LNCaP clone FGC (cell line): ENCODE measurements at places on chromosomes 5 and 9.

- DNase-seq, result no peak
Measured at GRCh38 chr9:130694205-130694604, 625 bp downstream of the EXOSC2 start.

DNA sequence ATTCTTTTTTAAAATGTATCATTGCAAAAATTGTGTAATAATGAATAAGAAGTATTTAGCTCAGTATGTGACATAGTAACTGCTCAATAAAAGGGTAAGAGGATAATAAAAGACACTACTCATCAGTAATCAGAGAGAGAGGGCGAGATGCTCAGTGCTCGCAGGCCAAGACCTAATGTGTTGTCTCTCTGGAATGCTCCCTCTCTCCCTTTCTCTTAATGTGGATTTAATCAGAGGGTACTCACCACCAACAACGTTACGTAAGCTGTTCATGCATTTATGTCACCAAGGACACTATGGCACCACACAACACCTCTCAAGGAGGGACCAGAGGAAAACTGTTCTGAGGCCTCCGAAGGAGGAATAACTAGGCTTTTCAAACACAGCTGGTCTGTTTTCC is 42.5 kb downstream of the WHRN start:
- no peak for DNase-seq

GRCh38 chr5:176738637-176739250 is 71.6 kb upstream of the UNC5A start:
- no peak for DNase-seq

DNA sequence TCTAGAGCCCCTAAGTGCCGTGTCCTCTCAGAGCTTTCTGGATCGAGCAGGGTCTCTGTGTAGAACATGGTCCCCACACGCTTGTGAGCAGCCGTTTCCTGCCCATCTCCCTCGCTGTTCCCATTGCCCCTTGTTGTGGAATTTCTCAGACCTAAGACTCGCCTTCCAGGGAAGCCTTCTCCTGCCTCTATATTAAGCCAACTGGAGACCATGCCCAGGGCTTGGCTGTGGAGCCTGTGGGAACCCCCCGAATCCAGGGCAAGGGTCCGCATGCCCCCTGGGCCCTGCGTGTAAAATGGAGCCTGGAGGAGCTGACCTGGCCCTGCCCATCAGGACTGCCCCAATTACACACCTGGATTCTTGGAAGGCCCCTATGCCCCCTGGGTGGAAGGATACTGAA is 14.5 kb upstream of the SPATA31E1 start:
- DNase-seq, result no peak

GRCh38 chr5:96861076-96861475 is 15.2 kb upstream of the ERAP2 start:
- no peak for DNase-seq

GRCh38 chr5:52893863-52894262 is 95.3 kb upstream of the ITGA2 start:
- no peak for DNase-seq

DNA sequence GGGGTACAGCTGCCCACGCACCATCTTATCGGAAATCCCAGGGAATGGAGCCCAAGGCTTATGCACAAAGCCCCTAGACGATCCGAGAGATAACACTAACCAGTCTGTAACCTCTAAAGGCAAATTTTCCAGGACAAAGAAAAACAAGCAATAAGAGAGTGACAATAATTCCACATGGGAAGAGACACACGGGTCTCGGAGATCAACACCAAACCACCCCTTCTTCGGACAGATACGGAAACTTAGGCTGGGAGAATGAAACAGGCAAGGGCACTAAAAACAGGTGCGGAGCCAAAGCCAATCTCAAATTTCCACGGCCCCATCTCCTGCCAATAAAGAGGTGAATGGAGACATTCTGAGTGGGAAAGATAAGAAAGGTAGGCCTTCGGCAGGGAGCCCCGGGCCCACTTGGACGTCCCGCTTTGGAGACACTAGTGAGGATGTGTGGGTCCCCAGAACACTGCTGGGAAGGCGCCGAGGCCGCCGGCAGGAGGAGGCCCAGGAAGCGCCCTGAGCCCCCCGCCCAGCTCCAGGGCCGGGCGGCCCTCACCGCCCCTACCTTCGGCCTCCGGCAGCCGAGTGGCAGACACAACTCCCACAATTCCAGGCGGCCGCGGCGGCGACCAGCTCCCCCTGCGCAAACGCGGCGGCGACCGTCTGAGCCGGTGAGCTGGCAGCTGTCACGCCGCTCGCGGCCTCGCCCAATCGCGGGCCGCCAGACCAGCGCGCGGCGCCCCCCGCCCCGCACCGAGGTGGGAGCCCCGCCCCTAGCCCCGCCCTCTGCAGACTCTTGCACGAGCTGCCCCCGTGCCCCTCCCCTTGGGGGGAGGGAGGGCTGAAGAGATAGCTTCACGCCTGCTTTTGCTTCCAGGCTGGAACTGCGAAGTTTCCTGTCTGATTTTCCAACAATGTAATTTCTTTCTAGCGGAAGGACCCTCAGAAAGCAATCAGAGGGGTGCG is at the start of gene SIL1:
SIL1 (minus strand) TSS at position 659 of the 960 bp plus-strand sequence. CDS start 70,525 bp downstream, outside the sequence.
- peak; percentile 84 for DNase-seq

DNA sequence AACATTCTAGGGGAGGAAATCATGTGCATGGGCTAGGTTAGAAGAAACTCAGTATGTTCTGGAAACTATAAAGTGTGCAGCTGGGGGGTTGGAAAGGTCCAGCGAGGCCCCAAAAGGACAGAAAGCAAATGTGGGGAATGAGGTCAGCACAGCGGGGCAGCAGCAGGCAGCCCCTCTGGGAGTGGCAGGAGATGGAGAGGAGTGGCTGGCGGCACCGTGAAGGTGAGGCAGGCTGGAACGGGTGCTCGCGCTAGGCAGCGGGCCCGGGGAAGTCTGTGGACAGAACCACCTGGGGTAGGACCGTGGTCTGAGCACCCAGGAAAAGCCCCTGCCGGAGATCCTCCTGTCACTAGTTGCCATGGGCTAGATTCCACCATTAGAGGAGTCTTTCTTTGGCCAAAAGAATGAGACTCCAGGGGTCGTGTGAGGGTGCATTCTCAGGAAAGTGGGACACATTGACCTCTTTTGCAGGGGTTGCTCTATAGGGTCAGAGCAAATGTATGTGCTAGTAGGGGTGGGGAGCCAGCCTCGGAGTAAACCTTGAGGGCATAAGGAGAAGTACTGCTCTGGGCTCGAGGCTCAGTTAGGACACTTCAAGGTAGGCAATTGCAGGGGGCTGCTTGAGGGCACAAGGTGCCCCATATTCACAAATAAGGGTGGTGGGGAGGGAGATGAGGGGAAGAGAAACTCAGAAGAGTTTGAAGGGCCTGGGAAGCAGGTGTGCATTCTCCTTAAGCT is 61.2 kb downstream of the IL6ST start:
- DNase-seq, result no peak

DNA sequence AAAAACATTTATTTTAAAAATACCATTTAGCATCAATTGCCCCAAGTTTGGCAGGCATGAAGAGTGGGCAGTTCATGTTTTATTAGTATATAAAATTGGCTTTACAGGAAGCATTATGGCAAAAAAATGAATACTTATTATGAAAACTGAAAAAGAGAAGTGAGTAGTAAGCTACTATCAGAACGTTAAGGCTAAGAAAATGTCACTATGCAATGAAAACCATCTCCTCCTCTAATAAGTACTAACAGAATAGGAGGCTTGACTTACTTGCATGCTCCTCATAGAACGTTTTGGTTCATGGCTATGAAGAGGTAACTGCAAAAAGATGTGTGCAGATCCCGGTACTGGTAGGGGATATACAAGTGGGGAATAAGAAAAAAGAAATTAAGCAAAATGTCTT is 23.6 kb downstream of the TICAM2 start:
- DNase-seq, result no peak

DNA sequence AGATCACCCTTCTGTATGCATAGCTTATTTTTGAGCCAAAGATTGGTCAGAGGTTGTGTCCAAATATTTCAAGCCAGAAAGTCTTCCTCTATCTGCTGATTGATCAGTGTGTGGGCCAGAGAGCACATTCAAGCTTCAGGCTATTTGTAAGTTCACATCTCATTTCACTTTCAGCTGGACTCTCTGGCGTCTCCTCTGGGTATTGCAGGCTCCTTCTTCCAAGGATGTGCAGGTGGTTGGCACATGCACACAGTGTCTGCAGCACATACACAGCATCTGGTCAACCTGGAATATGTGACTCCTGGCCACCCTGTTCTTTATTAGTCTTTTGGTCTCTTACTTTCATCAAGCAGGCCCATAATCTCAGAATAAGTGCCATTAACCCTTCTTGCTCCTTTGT is 516.1 kb downstream of the ANXA1 start:
- no peak for DNase-seq

- peak; percentile 50 for DNase-seq
Measured at GRCh38 chr5:34582371-34582770, 73.8 kb upstream of the RAI14 start.

GRCh38 chr9:131523451-131524435 is 7.3 kb downstream of the UCK1 start:
- DNase-seq, result no peak

DNA sequence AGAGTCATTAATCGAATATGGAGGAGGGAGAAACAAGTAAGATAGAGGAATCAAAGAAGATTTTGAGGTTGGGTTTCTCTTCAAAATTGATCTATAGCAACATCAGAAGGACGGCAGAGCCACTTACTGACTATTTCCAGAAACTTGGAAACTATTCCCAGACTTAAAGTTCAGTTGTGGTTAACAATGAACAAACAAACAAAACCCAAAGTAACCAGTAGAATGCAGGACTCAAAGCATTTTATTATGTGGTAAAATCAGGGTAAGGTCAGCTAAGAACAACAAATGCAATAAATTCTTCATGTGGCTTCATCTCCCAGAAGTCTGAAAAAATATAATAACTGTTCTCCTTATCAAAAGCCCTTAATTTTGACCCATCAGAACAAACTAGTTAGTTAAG is 54.9 kb upstream of the OSMR start:
- no peak for DNase-seq

DNA sequence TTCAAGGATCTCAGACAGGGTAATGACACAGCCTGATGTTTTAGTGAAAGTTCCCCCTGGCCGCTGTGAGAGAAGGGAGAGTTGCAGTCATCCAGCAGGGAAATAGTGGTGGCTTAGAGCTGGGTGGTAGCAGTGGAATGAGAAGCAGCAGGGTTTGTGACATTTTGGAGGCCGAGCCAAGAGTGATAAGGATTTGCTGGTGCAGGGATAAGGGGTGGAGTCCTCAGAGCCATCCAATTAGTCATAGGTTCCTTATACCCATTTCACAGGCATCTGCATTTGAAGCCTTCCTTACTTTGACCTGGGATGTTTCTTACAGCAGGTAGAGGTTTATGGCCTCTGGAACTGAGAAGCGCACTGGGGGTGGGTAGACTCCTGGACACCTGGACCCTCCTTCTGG is 12.8 kb downstream of the JADE2 start:
- no peak for DNase-seq

GRCh38 chr9:14350349-14350728 is 36.4 kb upstream of the NFIB start:
- no peak for DNase-seq

DNA sequence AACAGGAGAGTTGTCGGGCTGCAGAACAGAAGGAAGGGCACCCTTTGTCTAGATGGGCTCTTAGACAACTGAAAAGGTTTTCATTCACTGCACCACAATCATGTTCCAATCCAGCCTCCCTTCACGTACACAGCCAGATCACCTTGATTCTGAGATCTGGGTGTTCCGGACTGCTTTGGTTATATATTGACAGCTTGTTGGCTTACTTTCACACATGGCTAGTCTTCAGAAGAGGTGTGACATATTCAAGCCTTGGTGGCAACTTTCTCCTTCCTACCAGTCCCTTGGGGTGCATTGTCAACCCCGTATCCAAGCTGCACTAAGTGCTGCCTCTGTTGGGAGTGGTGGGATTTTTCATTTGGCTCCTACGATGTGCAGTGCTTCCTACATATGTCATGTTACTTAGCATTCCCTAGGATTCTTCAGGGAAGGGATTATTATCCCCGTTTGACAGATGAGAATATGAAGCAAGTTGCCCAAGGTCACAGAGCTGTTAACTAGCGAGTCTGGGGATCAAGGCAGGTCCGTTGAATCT is 100.6 kb downstream of the LIFR start:
- DNase-seq, result no peak
